ENCODE measurements at places on chromosomes 12 and 14.

DNA sequence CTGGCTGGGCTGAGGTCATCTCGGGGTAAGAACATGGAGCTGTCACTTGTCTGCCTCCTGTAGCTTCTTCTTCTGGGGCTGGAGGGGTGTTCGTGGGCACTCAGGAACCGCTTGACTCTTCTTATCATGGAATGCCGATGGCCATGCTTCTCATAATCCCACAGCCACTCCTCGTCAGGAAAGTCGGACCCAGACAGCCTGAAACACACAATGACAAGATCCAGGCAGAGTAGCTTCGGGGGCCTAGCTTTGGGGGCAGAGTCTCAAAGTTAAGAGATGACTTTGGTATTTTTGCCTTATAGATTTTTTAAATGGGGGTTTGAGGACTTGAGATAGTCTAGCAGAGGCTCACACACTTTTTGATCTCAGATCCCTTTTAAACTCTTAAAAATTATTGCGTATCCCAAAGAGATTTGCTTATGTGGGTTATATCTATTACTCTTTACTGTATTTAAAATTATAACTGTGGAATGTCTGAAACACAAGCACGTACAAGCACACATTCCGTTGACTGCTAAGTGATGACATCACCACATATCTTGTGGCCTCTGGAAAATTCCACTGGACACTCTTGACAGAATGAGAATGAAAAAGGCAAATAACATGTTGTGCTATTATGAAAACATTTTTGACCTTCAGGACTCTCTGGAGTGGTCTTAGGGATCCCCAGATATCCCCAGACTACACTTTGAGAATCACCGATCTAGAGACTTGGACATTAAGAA lies 43.3 kb downstream of the BEST3 start:
- no peak for DNase-seq

GRCh38 chr12:54404061-54405004 lies 14.7 kb downstream of the ITGA5 start:
- no peak for DNase-seq

GRCh38 chr12:127355061-127355841 lies 911.7 kb upstream of the TMEM132C start:
- no peak for DNase-seq

DNA sequence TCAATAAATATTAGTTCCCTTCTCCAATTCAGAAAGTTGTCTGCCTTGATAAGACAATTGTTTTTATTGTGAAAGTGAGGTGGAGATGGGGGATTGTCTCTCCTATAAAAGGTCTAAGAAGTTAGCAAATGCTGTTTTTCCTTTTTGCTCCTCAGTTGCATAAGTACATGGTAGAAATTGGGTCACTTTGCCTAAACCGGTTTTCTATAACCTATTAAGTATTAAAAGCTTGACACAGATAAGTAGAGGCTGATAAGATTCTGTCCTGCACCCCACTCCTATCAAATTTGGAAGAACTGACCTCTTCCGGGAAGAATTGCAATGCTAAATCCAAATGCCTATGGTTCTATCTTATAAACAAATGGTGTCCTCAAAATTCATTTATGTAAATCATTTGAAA lies 7.0 kb downstream of the SLCO1B1 start:
- DNase-seq: no peak

DNA sequence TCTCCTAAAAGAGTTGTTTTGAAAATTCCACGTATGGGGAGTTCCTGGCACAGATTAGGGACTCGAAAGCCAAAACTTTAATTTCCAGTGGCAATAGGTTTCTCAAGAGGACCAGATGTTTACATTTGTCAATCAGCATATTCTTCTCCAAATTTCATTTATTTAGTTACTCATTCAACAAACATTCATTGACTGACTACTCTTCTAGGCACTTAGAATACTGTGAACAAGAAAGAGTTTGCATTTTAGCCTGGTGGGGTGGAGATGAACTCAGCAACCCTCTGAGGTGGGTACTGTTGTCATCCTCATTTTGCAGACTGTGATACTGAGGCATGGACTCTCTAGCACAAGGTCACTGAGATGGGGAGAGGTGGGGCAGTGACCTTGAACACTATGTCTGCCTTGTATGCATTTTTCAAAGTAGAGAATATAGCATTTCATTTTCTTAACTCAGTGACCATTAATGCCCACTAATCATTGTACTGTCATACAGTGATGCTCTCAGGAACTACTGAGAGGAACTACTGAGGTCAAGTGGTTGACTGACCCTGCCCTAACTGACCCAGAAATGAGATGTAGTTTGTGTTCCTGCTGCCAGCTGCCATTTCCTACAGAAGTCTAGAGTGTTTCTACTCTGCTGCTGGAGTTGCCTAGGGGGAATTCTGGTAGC lies 2.2 kb downstream of the L3HYPDH start:
- no peak for DNase-seq

GRCh38 chr14:57883061-57883460 lies 17.2 kb upstream of the SLC35F4 start:
- DNase-seq: no peak

GRCh38 chr12:118925407-118925806 lies 55.9 kb upstream of the SRRM4 start:
- DNase-seq: no peak

DNA sequence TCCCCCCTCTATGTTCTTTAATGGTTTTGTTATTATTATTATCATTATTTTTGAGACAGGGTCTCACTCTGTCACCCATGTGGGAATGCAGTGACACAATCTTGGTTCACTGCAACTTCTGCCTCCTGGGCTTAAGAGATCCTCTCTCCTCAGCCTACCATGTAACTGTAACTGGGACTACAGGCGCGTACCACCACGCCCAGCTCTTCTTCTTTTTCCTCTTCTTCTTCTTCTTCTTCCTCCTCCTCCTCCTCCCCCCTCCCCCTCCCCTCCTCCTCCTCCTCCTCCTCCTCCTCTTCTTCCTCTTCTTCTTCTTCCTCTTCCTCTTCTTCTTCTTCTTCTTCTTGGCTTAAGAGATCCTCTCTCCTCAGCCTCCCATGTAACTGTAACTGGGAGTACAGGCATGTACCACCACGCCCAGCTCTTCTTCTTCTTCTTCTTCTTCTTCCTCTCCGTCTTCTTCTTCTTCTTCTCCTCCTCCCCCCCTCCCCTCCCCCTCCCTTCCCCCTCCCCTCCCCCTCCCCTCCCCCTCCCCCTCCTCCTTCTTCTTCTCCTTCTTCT lies 5.4 kb upstream of the KRT7 start:
- DNase-seq: no peak
